ENCODE measurements at places on chromosomes 13 and 19.

DNA sequence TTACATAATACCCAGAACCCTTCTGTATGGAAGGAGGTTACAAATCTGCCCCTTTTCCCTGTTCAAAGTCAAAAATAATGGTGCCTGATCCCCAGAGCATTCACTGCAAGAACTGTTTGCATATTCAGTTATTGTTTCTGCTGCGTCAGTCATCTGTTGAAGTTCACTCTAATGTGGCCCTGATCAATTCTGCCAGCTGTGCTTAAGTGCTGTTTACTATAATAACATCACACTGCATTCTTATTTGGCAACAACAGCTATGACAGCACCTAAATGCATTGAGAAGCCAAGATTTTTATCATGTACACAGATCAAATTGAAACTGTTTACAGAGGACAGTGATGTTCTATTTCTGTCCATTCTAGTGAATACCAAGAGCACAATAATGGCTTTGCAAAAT lies 115.9 kb downstream of the DACH1 start:
- DNase-seq, result no peak

DNA sequence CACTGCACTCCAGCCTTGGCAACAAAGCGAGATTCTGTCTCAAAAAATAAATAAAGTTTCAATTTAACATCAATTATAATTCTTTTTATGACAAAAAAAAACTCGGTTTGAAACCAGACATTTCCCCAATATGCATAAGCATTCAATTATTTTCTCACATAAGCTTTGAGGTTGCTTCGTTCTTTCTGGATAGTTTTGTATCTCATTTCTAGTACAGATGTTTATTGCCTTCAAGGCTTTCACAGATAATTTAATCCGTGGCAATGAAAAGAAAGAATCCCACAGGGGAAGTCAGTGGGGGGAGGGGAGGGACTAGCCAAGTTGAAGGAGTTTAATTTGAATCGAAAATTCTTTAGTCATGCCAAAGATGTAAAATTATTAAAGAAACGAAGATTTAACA lies 29.6 kb upstream of the TSC22D1 start:
- DNase-seq, result no peak

DNA sequence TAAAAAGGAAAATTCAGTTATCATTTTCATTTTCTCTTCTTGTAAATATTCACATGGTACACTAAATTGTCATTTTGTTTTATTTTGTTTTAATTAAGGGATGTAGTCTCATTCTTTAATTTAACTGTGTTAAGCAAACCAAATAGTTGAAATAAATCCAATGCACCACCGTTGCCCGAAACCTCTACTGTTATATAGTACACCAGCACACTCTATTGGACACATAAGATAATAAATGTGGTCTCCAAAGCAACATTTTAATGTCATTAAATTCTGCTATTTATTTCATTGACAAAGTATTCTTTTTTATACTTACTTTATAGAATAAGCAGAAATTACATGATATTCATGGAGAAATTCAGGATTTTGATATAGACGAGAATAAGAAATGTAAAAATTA lies 156.4 kb upstream of the FREM2 start:
- peak; percentile 14 for DNase-seq

- DNase-seq, result no peak
Observed at GRCh38 chr13:21872795-21873194, 201.9 kb downstream of the FGF9 start.

DNA sequence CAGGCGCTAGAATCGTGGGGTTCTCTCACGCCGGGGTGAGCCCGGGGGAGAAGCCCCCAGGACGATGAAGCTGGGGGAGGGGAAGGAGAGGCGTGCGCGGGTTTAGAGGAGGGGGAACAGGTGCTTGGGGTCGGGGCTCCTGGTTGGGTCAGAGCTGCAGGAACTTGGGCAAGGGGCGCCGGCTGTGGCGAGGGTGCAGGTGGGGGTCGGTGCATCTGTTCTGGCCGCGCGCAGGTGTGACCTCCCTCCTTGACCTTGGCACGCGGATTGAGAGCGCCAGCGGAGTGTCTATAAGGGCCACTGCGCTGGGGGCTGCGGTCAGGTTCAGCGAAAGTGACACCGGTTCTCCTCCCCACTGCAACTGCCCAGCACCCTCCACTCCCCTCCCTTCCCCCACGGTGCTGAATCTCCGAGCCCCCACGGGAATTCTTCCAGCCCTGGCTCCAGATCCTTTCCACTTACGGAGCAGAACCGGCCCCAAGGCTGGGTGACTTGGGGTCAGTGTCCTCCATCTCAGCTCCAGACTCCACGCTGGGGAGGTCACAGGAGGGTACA lies 618 bp downstream of the TMEM38A start:
- DNase-seq, result no peak

GRCh38 chr13:112969692-112970338 lies 801 bp downstream of the MCF2L start:
- no peak for DNase-seq

DNA sequence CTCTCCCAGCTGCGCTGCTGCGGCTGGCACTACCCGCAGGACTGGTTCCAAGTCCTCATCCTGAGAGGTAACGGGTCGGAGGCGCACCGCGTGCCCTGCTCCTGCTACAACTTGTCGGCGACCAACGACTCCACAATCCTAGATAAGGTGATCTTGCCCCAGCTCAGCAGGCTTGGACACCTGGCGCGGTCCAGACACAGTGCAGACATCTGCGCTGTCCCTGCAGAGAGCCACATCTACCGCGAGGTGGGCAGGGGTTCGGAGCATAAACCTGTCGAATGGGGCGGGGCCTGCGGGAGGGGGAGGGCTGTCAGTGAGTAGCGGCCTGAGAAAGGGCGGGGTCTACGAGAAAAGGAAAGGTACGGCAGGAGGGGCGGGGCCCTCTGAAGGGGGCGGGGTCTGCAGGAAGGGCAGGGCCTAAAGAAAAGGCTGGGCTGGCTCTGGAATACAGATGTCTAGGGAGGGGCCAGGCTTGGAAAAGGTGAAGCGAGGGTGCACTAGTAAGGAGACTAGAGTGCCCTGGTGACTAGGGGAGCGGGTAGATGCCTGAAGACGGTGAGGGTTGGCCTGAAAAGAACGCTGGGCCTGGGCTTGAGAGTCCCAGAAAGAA lies 3.6 kb downstream of the CD37 start:
- no peak for DNase-seq

DNA sequence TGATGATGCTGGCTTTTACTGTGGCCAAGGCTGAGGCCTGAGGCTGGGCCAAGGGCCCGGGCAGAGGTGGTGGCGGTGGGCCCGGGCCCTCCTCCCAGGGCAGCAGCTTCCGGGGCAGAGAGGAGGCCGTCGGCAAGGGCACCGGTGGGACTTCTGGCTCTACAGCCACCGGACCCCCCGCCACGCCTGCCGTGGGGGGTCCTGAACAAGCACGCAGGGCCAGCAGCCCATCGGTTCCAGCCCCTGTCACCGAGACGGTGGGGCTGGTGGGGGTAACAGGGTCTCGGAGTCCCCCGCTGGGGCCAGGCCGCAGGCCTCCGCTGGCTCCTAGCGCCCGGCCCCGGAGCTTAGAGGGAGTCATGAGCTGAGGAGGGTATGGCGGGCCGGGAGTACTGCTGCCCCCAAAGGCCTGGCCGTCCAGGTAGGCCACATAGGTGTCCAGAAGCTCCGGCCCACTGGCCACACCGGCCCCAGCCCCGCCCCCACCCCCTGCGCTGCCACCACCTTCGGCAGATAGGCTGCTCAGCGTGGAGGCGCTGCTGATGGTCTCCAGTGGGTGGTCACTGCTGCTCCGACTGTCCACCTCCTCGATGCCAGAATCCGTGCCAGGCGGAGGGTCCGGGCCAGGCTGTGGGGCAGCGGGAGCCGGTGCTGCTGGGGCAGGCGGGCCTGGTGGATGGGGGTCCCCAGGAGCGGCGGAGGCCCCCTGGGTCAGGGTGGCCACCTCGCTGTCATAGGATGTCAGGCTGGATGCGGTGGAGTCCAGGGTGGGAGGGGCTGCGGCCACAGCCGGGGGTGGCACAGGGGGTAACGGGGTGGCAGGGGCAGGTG lies 17.3 kb downstream of the C19orf81 start:
- DNase-seq, result no peak

- no peak for DNase-seq
Observed at GRCh38 chr13:86986448-86986847, 684.7 kb upstream of the SLITRK5 start.

DNA sequence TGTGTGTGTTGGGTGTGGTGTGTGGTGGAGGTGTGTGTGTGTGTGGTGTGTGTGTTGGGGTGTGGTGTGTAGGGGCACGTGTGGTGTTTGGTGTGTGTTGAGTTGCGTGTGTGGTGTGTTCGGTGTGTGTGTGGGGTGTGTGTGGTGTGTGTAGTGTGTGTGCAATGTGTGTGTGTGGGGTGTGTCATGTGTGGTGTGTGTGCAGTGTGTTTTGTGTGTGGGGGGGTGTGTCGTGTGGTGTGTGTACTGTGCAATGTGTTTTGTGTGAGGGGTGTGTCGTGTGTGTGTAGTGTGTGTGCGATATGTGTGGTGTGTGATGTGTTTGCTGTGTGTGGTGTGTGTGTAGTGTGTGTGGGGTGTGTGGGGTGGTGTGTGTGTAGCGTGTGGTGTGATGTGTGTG lies 6.0 kb upstream of the KPTN start:
- DNase-seq, result no peak

DNA sequence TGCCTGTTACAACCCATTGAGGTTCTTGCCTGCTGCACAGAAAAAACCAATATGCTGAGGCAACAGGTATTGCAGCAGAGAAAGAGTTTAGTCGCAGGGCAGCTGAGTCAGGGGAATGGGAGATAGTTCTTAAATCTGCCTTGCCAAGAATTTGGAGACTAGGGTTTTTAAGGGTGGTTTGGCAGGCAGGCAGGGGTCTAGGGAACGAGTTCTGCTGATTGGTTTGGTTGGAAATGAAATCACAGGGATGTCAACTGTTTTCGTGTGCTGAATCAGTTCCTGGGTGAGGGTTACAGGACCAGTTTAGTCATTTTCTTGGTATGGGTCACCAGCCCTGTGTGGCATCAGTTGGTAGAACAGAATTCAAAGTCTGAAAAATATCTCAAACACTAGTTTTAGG lies 36.6 kb downstream of the PDS5B start:
- DNase-seq, result no peak

DNA sequence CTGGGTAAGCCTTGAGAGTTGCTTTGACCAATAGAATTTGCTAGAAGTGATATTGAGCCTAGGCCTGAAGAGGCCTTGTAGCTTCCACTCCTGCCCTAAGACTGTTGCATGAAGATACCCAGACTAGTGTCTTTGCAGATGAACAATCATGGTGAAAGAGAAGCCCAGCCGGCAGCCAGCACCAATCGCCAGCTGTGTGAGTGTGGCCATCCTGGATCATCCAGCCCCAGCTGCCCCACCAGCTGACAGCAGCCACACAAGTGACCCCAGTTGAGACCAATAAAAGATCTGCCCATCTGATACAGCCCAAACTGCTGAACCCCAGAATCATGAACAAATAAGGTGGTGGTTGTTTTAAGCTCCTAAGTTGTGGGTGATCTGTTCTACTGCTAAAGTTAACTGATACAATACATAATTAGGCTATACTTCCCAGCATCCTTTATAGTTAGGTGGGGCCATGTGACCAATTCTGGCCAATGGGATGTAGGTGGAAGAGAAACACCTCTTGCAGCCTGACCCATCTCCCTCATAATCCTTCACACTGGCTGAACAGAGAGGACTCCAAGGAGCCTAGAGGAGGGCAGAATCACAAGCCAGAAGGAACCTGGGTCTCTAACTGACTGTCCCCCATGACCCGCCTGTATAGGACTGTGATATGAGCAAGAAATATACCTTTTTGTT lies 9.4 kb upstream of the ZNF428 start:
- DNase-seq, result no peak

GRCh38 chr13:109698779-109699178 lies 87.6 kb downstream of the IRS2 start:
- peak; percentile 45 for DNase-seq

DNA sequence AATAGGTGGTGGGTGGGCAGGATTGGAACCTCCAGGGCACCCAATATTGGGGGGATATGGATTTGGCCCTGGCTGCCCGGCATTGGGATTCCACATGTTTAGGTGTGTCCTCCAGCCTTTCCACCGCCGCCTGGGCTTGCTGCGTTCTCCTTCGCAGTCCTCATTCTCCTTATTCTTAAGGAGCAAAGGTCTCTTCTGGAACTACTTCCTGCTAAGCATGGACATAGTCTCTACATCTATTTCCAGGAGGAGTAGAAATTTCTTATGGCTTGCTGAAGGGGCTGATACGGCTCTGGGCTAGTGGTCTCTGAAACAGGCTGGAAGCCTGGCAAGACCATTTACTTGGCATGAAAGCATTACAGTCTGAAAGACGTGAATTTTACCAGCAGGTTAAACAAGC lies 9.2 kb upstream of the FCGBP start:
- DNase-seq, result no peak

- DNase-seq, result no peak
Observed at GRCh38 chr13:42815681-42816080, 34.3 kb downstream of the FAM216B start.

DNA sequence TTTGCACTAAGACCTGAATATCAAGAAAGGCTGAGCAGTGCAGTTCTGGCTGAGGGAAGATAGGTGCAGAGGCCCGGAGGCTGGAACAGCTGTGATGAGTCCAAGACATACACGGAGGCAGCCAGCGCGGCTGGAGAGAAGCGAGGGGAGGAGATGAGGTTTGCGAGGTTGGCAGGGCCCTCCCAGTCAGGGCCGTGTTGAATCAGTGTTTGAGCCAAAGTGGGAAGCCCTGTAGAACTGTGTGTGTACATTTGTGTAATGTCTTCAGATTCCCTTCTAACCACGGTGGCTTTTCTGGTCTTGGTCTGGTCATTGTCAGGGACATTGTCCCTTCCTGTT lies 34.9 kb downstream of the PAK4 start:
- DNase-seq, result no peak

Data from AML-193 (cell line).